ENCODE measurements at places on chromosomes 2 and 18. TPM values are rescaled to one million over a fixed set of nuclear protein-coding genes. Genes with fewer than 3 reads are reported as not detected.

TMEFF2 gene
- 1.8 TPM for total RNA-seq

NCKAP5 gene
- 27.9 TPM for total RNA-seq

CFAP221 gene
- 3.0 TPM for total RNA-seq

GRCh38 chr2:164711766-164712138, 90.5 kb upstream of the GRB14 start:
- DNase-seq, result no peak

GRHL1 gene
- total RNA-seq, result 2.0 TPM

GRCh38 chr2:120261387-120262006, 8.8 kb downstream of the RALB start:
- no peak for DNase-seq

All from neural crest cell (in vitro differentiated cells).